Activated T-helper 1 cell treated with anti-CD3 and anti-CD28 coated beads, Interleukin-12 subunit alpha, Interleukin-12 subunit beta, Interleukin-2, Interleukin-4 antibody, amounts not matched to agents 30 ng/mL and 10 ng/mL and 1 ng/mL, durations not matched to agents 14 hours and 24 hours and 36 hours (primary cell): ENCODE measurements at places on chromosomes 13 and 19. TPM values are rescaled to one million over a fixed set of nuclear protein-coding genes. Genes with fewer than 3 reads are reported as not detected.

Gene FAM216B
- total RNA-seq, result not detected in 2 replicates

Gene POP4
- total RNA-seq, result 115 and 119 TPM in 2 replicates

Gene GRIK5
- total RNA-seq, result 3.9 TPM in 2 replicates

Gene PPP2R1A
- 214 and 215 TPM in 2 replicates for total RNA-seq

Gene SIGLEC6
- total RNA-seq, result 0.98 and 1.6 TPM in 2 replicates

Gene ZNF30
- total RNA-seq, result 3.4 and 4.5 TPM in 2 replicates

Gene DIRAS1
- 0.05 TPM in 1 of 2 replicates, not detected in the other for total RNA-seq

Gene KASH5
- 0.15 TPM in 1 of 2 replicates, not detected in the other for total RNA-seq

Gene LYPD3
- total RNA-seq, result 4.1 and 5.3 TPM in 2 replicates
